CD4-positive, alpha-beta T cell treated with Interleukin-1 beta for 1 hour (primary cell): ENCODE measurements at places on chromosomes 11 and 22.

GRCh38 chr11:33317662-33318061 is 60.5 kb downstream of the HIPK3 start:
- no peak for DNase-seq

GRCh38 chr22:38862375-38863329 is 9.4 kb downstream of the CBX6 start:
- DNase-seq, result no peak

DNA sequence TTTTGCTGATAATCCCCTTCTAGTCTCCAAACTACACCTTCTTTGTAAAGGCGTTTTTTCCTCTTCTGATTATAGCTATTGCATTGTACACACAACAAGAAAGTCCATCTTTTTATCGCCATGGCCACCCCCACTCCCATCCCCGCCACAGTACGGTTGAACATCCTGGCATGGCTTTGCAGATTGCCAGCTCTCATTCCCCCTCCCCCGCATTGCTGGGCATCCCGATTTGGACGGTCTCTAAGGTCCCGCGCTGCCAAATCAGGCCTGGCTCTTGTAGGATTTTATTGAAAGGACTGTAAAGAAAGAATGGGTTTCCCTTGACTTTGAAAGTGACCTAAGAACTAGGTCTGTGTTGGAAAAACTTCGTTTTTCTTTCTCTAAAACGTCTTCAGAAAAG is 916 bp upstream of the SLC6A5 start:
- DNase-seq, result no peak

DNA sequence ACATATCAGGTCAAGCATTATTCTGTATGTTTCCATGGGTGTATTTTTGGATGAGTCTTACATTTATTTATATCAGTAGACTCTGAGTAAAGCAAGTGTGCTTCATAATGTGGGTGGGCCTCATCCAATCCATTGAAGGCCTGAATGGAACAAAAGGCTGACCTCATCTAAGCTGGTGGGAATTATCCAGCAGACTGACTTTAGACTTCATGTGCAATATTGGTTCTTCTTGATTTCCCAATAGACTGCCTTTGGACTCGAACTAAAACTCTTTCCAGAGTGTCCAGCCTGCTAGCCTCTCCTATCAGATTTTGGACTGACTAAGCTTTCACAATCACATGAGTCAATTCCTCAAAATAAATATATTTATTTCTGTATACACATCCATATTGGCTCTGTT is 116.2 kb downstream of the KIF18A start:
- no peak for DNase-seq

GRCh38 chr11:100739666-100740065 is 52.6 kb downstream of the ARHGAP42 start:
- DNase-seq, result no peak

DNA sequence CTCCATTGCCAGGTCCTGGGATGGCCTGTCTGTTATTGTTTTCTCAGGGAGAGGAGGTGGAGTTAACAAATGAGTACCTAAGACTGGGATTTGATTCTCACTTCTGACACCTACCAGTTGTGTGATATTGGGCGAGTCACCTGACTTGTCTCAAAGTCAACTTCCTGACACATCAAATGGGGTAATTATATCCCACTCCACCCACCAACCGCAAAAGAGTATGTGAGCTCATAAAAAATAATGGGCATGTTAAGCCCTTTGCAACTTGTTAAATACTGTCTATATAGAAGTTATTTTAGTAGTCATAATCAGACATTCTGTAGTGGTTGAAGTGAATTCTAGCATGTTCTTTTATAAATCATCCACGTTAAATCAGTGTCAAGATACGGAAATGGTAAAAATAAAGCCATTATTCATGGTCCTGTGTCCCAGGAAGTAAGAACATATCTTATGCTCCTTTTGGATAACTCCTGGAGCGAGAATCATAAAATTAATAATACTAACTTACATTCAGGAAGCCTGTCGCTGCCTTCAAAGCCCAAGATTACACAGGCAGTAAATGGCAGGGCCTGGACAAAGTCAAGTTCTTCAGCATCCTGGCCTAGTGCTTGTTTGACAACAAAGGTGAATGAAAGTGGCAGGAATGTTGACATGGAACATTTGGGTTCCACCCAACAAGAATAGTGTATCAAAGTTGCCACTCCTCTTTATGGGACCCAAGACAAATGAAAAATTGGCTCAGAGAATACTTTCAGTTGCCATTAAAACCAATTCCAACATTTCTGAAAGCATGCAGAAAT is 54.3 kb downstream of the SYTL2 start:
- DNase-seq, result peak; percentile 65

DNA sequence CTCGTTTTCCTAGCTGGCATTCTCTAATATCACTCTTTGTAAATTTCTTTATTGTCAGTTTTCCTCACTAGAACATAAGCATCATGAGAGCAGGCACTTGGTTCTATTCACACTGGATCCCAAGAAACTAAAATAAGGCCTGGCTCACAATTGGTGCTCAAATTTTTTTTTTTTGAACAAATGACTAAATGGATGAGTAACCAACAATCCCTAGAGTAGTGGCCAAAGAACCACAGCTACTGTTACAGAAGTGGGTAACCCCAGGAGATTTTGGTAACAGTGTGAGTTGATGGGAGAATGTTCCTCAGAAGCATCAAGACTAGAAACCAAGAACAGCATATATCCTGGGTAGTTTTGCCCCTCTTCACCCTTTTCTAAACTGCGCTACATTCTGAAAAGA is 572.6 kb downstream of the INSC start:
- DNase-seq, result no peak

DNA sequence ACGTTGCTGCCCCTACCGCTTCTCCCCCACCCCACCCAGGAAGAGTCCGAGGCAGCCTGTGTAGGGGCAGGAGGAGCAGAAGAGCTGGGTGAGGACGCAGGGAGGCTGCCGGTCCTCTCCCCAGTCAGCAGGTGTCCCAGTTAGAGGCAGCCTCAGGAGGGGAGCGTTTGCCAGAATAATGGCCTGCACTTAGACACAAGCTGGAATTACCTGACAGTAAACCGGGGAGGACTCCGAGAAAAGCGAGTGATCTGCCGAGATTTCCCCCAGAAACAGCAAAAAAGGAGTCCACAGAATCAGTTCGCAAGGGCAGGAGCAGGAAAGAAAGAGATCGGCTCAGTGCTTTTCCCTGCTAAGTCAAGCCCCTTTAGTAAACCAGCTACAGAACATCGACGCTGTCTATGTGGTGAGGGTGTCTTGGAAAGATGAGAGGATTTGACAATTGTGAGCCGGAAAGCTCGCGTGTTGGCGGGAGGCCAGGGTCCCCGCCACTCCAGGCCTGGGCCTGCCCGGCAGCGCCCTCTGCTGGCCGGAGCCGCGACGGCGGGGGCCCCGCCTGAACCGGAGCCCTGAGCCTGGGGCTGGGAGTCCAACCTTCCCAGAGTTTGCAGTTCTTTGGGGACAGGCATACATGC is 17.7 kb upstream of the THRSP start:
- DNase-seq, result peak; percentile 70

DNA sequence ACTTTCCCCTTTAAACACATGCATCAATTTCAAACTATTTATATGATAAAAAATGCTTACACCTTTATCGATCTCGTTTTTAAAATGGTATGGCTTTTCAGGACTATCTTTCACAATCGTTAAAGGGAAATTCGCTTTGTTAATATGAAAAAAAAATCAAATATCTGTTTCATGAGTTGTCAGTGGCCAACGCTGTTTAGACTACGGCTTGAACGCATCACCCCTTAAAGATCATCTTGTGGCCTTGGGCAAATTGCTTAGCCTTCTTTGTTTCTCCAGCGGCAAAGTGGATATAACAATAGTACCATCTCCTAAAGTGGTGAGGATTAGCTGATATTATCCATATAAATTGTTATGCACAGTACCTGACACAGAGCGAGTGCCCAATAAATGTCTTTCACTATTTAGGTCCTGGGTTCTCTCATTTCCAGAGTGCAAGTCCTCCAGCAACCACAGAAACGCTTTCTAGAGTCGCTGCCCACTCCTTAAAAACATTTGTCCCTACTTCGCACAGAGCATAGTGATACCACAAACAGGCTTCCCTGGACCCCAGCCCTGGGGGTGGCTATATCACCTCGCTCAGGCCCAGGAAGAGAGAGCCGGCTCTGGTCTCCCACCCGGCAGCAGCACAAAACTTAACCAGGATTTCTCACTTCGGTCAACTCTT is 904 bp downstream of the SLC35F2 start:
- no peak for DNase-seq

DNA sequence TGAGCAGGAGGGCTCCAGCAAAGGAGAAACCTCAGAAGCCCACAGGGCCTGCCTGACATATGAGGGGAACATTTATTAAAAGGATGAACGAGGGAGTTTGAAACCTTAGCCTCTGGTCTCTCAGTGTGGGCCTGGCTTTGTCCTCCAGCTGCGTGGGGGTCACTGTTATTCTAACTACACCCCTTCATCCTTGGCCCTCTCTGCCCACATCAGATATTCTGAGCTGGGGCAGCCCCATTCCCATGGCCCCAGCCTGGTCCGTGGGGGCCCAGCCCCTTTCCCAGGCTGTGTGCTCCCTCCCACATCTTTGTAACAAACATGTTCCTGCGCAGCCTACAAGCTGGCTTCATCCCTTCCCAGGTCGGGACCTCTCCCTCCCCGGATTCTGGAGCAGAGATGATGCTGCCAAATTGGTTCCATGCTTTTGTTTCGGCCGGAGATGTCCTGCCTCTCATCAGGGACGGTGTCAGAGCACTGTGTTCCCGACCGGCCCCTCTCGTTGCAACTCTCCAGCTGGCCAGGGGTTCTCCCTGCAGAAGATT is 4.0 kb downstream of the FXYD6 start:
- DNase-seq, result no peak

GRCh38 chr11:110757962-110758755 is 45.9 kb upstream of the ARHGAP20 start:
- no peak for DNase-seq

- no peak for DNase-seq
These were observed 127.0 kb downstream of the TRPC6 start for GRCh38 chr11:101456812-101457211.

DNA sequence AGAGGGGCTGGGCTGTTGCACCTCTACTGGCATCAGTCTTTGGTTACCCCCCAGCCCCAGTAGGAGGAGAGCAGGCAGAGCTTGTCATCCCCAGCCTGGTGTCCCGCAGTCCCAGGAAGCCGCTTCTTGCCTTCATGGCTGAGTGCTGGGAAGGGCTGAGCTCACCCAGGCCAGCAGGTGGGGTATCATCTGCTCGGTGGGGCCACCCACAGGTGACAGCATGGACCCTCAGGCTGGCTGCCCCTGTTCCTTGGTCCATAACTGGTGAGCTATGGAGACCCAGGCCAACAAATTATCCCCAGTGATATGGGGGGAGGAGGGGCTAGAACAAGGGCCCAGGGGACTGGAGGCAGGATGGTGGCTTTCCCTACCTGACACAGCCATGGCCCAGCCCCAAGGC is 6.5 kb upstream of the RHOD start:
- DNase-seq, result no peak

GRCh38 chr11:79040348-79040747 is 400.5 kb downstream of the TENM4 start:
- no peak for DNase-seq

- DNase-seq, result no peak
These were observed 197.9 kb downstream of the NTM start for GRCh38 chr11:131568318-131568717.

DNA sequence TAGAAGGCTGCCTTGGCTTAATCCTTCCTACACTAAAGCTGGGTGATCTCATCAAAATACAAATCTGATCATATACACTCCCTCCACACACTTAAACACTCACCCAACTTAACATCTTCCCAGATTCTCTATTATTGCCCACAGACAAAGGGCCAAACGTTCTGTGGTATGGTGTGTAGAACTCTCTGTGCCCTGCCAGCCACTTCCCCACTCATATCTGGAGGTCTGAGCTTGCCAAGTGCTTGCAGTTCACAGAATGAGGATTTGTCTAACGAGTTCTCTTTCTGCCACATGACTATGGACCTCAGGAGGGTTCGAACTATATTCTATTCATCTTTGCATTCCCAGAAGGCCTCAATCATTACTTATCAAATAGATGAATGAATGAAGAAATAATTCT is 77.6 kb downstream of the MPPED2 start:
- DNase-seq, result no peak

- no peak for DNase-seq
These were observed 18.9 kb downstream of the AP1B1 start for GRCh38 chr22:29369460-29369859.

DNA sequence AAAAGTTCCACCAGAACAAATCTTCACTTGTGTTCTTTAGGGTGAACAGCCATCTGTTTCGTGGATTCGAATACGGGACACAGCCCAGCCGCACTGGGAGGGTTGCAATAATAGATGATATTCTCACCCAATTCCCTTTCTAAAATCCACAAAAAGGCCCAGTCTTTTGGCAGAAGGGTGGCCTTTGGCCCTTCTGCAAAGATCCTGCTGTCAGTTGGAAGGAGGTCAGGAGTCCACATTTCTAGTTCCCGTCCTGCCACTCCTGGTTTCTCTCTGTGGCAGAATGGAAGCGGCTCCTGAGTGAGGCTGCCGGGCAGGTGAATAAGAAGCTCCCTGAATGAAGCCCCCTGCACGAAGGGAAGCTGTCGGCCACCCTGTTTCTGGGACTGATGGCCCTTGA is 11.2 kb upstream of the LINC01488 start:
- no peak for DNase-seq

- DNase-seq, result no peak
These were observed 27.5 kb downstream of the SAA4 start for GRCh38 chr11:18209058-18209457.

GRCh38 chr22:45735273-45735672 is 63.6 kb downstream of the ATXN10 start:
- DNase-seq, result no peak

DNA sequence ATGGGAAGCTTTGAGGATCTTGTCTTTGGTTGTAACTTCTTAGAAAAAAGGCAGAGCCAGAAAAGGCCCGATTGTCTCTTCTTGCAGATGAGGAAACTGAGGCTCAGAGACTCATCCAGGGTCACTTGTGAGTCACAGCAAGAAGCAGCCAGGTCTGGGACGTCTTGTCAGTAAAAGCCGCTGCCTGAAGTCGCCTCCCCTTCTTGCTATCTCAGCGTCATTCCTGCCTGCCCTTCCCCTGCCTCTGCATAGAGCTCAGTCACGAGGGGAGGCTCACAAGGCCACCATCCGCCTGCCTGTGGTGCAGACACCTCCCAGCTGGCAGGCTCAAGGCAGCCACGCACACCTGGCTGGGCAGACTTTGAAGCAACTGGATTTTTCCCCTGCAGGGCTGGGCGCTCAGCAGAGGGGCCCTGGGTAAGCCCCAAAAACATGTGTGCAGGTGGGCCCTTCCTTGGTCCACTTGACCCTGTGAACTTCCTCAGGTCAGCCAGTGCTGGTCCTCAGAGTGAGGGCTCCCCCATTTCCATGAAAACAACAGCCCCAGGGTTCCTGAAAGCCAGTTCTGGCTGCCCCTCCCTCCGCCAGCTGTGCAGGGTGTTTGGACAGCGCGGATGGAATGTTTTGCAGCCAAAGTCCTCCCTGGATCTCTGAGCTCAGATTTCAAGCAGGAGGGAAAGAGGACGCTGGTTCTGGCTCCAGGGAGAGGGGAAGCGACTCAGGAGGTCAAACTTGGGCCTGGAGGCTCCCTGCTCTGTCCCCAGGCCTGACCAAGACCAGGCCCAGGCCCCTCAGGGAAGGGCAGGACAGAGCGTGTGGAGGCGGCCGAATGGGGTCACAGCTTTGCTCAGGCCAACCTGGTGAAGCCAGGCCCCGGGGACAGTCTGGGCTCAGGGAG is 6.0 kb upstream of the RAB3IL1 start:
- no peak for DNase-seq
